Transverse colon (tissue), 4 donors: ENCODE measurements at places on chromosomes 6 and 20.

GRCh38 chr6:155504848-155505607, 49.4 kb upstream of the NOX3 start:
- DNase-seq = no peak

DNA sequence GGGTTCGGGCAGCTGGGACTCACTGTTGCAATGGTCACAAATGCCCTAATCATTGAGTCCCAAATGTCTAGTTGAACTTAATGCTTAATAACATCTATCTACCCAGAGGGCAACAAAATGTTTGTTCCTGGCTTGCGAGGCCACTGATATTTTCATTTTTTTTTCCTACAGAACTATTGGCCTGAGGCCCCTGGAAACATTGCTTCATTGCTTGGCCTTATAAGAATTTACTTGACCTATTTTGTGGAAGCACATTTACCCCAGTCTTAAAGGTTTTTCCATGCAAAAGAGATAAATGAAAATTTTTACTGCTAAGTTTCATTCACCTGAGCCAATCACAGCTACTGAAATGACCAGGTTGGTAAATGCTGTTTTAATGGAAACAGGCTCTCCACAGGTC, 133.1 kb upstream of the RIPOR2 start:
- DNase-seq = no peak

DNA sequence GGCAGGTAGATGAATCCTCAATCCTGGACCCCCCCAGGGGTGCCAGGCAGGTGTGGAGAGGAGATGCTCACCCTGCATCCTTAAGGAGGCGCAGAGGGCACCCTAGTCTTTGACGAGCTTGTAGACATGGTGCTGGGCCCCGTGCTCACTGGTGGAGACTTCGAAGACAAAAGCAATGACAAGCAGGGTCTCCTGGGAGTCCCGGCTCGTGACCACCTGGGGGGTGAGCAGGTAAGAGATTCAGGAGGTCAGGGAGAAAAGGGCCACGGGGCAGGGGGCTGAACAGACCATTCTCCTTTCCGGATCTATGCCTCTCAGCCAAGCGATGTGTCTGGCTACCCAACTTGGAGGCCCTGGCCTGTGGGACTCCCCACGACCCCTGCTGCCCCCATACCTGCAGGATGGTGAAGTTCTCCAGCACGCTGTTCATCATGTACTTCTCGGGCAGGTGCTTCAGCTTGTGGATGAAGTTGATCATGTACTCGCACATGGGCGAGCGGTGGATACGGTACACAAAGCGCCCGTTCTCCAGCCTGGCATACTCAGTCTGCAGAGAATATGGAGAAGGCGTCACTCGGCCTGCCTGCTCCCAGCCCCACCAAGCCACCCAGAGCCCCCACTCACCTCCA, 6.9 kb downstream of the RPL10A start:
- DNase-seq = no peak

DNA sequence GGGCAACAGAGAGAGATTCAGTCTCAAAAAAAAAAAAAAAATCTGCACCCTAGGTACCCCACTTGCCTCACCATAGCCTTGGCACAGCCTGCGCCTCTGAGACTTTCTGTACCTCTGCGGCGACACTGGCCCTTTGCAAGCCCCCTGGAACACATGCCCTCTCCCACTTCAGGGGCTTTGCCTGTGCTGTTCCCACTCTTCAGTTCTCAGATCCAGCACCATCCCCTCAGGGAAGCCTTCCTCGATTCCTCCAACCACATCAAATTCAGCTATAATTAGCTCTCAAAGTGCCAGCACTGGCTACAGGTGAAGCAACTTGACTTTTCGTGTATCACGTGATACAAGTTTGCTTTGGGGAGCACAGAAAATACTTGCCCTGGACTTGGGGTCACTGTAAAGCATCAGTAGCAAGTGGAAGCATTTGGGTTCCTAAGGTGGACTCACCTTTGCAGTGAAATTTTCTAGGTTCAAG, 2.1 kb upstream of the UBE2V1 start:
- no peak for DNase-seq

DNA sequence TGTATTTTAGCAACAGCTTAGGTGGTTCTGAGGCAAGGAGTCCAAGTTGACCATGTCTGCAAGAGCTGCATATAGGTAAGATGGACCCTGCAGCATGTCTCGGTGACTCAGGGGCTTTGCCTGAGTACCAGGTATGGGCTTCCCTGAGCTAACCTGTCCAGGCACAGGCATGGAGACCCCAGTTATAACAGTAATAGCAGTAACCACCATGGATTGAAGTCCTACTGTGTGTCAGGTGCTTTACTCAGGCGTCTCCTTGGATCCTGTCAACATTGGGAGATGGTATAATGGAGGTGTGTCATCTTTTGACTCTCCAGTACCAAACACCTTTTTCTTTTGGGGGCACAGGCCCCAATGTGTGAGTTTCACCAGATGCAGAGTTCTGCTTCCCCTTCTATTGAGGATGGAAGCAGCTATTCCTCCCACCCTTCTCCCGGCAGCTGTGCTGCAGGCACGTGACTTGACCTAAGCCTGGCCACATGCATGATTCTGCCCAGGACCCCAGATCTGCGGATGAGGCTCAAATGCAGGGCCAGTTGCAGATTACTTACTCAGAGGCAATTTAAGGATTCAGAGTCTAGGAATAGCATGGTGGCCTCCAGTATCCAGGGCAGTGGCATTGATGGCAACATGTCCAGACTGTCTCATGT, 13.8 kb downstream of the TREM1 start:
- DNase-seq = no peak

GRCh38 chr20:49990271-49990720, 7.5 kb downstream of the SNAI1 start:
- no peak for DNase-seq

GRCh38 chr20:39009348-39009747, 47.2 kb downstream of the DHX35 start:
- no peak for DNase-seq

GRCh38 chr6:21648475-21649050, 55.0 kb downstream of the SOX4 start:
- no peak for DNase-seq

DNA sequence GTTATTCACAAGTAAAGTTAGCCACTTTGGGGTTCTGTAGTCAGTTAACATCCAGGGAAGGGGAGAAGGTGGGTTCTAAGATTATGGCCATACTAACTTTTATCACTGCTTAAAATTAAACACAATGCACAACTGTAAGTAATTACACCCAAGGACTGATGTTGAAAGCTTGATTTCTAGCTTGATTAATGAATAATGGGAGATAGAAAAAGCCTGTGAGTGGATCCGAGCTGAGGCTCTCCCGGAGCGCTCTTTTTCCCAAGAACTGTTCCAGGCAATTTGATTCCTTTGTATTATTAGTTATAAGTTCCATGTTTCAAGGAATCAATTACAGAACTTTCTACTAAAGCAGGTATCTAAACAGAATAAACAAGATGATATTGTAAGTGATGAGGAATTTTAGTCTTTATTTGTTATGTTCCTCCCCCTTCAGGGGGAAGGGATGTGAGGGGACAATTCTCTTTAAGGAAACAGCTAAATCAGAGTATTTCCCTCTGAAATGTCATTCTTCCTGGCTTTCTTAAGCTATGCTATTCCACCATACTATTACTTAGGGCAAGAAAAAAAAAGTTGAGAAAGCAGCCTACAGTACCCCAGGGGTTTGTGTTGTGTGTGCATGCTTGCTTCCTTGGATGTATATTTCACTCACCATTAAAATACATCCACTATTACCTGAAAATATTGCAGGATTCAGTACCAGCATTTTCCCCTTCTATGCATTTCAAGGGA, 3.8 kb downstream of the TSHZ2 start:
- no peak for DNase-seq

GRCh38 chr6:30744054-30744805, at the start of gene IER3:
TSS of gene IER3 (minus strand) at chr6:30744547. CDS start at chr6:30744518, 29 bp downstream.
- DNase-seq = peak; percentile 93

GRCh38 chr6:108744244-108744972, 103.8 kb upstream of the ARMC2 start:
- DNase-seq = no peak

GRCh38 chr6:50047026-50047425, 2.7 kb downstream of the DEFB112 start:
- DNase-seq = no peak

DNA sequence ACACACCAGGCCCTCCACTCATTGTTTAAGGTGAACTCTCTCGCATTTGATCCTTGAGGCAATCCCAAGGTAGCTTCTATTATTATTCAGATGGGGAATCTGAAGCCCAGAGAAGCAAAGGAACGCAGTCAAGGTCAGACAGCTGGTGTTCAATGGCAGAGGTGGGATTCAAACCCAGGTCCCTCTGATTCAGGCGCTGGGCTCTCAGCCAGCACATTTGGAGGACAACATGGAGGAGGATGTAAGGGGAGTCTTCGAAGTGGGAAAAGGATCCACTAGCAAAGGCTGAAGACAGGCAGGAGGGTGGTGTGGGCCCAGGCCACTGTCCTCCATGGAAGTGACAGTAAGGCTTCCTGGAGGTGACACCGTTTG, 13.9 kb upstream of the TTPAL start:
- DNase-seq = no peak

- DNase-seq = peak; percentile 9
Observed at GRCh38 chr20:16821211-16822089, 73.3 kb downstream of the OTOR start.

- no peak for DNase-seq
Observed at GRCh38 chr20:4247261-4247660, 231.9 kb upstream of the RNF24 start.

DNA sequence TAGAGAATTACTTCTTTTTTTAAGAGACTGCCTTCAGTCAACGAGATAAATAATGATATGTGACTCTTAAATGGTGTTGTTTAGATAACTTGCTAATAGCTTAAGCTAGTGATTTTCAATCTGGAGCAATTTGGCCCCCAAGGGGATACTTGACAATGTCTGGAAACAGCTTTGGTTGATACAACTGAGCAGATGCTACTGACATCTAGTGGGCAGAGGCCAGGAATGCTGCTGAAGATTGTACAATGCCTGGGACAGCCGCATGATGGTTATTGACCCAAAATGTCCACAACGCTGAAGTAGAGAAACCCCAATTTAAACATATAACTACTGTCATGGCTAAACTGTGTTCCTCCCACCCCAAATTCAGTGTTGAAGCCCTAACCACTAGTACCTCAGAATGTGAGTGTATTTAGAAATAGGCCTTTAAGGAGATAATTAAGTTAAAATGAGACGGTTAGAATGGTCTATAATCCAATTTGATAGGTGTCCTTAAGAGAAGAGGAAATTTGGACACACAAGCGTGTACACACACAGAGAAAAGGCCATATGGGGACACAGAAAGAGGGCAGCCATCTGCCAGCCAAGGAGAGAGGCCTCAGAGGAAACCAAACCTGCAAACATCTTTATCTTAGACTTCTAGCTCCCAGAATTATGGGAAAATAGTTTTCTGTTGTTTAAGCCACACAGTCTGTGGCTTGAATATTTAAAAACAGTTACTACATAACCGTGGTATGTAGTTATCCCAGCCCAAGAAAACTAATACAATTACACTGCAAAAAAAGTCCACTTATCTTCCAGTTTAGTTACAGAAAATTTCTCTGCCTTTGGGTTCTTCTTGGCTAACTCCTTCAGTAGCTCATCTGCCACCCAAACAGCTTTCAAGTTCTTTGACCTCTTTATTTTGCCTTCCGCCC, 22.2 kb downstream of the RWDD2A start:
- peak; percentile 51 for DNase-seq

- no peak for DNase-seq
Observed at GRCh38 chr6:135883045-135883444, 31.5 kb downstream of the PDE7B start.

- peak; percentile 57 for DNase-seq
Observed at GRCh38 chr6:20400456-20401204, 1.0 kb upstream of the E2F3 start.

DNA sequence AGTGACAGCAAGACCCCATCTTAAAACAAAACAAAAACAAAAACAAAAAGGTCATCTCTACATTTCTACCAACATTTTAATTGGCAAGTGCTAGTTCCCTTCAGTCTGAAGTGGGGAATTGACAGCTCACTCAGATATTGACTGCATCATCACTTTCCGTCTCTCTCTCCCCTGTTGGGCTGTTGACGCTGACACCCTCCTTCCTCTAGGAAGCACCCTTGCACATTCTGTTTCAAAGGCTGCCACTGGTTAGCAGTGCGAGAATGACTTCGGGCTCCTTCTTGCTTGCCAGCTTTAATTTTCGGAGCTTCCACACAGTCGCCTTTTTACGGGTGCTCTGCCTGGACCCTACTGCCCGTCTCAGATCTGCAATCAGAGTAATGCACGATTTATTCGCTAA, 96.6 kb upstream of the INSM1 start:
- no peak for DNase-seq

- no peak for DNase-seq
Observed at GRCh38 chr20:14432085-14432484, 94.7 kb upstream of the FLRT3 start.

- no peak for DNase-seq
Observed at GRCh38 chr20:23071996-23072395, 14.1 kb downstream of the CD93 start.

DNA sequence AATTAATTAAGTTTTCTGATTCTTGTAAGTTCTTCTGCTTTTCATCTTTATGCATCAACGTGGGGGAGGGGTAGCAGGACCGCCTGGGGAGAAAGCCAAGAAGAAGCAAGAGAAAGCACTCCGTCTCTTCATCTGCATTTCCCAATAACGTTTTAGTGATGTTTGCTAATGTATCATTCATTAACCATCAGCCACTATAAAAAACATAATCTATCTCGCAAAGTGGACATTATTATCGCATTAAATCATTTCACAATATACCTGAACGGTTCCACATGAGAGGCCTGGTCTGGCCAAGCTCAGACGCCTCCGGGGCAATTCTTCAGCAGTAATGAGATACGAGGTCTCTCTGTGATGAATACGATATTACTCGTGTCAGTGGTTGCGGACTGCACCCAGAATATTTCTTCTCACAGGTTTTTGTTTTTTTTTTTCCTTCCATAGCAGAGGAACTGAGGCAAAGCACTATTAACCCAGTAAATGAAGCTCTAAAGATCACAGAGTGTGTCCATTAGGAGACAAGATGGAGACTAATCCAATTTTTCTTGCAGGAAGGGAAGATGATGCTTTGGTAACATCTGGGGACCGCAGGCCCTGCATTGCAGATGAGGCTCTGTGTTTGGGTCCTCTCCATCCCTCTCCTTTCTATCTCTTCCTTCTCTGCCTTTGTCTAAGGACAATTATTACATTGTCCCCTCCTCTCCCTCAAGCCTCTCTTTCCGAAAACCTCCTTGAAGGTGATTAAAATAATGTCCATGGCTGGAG, 156.1 kb downstream of the SLC35B3 start:
- no peak for DNase-seq

GRCh38 chr6:33323623-33323948, 6.0 kb upstream of the ZBTB22 start:
- DNase-seq = no peak

- DNase-seq = no peak
Observed at GRCh38 chr6:67698534-67698933, 936.5 kb upstream of the ADGRB3 start.

DNA sequence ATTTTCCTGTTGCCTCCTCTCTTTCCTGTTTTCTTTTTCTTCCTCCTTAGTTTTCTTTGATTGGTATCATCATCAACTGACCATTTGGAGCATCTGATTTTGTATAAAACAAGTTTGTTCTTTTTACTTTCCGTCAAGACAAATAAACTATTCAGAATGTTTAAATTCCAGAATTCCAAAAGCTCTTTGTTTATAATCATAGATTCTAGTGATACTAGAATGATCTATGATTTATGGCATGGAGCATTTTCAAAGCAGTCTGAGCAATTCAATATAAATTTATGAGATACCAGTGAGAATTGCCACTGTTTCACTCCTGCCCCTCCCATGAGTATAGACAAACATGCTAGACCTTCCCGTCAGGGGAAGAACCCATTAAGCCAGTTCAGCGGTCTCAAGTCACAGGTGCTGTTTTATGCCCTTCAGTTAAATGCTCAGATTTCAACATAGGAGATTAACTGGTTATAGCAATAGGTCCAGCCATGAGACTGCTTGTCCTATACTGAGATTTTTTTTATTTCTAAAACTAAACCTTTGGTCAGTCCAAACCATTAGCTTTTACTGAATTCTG, 60.7 kb downstream of the GRIK2 start:
- DNase-seq = peak; percentile 15
